ENCODE measurements at places on chromosomes 13 and 19.

DNA sequence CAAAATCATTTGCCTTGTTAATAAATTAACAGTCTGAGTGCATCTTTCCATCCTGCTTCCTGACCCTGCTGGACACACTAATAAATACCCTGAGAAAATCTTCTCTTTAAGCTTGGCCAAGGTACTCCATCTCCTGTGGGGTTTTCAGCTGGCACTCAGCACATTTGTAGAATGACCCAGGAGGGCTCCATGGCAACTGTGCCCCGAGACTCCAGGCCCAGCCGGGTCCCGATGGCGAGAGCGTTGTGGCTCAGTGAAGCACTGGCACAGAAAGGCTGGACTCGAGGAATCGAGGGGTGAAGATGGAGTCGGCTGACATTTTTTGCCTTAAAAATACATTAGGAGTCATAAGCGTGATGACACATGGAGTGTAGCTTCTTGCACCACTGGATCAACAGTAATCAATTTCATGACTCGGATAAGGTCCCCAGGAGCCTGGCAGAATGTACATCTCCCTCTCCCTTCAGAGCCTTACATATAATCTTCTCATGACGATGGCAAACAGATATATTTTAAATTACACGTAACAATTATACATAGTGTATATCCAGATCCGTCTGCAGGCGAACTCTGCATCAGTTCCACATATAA lies 85.4 kb downstream of the SLC7A1 start:
- peak; percentile 66 for DNase-seq

- no peak for DNase-seq
Measured at GRCh38 chr19:47826800-47827199, 5.1 kb downstream of the CRX start.

DNA sequence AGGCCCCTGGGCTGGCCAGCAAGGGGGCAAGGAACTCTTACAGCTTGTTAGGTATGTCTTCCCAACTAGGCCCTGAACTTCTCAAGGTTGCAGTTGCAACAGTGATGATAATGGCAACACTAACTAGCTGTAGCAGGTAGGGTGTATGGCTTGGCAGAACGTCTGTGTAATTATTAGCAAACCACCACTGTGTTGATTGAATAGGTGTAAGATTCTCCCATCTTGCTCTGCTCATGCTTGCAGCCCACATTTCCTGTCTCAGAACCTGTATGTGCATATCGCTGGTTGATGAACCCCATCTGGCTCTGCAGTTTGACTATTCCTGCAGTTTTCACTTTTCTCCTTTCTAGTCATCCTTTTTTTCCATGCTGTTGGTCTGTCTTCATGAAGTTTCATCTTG lies 178.8 kb downstream of the KATNAL1 start:
- no peak for DNase-seq

DNA sequence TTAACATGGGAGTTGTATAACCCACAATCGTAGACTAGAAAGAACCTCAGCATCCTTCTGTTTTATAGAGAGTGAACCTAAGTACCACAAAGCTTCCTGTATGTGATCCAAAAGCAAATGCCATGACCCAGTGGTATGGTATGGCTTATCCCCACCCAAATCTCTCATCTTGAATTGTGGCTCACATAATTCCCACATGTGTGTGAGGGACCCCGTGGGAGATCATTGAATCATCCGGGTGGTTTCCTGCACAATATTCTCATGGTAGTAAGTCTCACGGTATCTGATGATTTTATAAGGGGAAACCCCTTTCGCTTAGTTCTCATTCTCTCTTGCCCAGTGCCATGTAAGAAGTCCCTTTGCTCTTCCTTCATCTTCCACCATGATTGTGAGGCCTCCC lies 587.9 kb downstream of the LMO7 start:
- DNase-seq, result peak; percentile 1

All from ELR (cell line).